ENCODE measurements at places on chromosomes 16 and 17. TPM values are rescaled to one million over a fixed set of nuclear protein-coding genes. Genes with fewer than 3 reads are reported as not detected.

Gene PRMT7
- polyA plus RNA-seq = 27.8 TPM

Gene P2RX5
- 672 TPM for polyA plus RNA-seq

Gene DOC2A
- polyA plus RNA-seq = not detected

Gene TP53TG3C
- not detected for polyA plus RNA-seq

Gene MNT
- polyA plus RNA-seq = 0.92 TPM

Gene MRM3
- 25.2 TPM for polyA plus RNA-seq

Gene SBK1
- 0.63 TPM for polyA plus RNA-seq

Gene KRTAP4-1
- polyA plus RNA-seq = not detected

Data from naive B cell (primary cell).